ENCODE measurements at places on chromosomes 12 and 14.

- DNase-seq, result no peak
Observed at GRCh38 chr14:22276913-22277816, 311.9 kb downstream of the DAD1 start.

GRCh38 chr14:68881396-68881795, 88.5 kb upstream of the ZFP36L1 start:
- DNase-seq, result no peak

- no peak for DNase-seq
Observed at GRCh38 chr12:14273913-14274311, 91.6 kb upstream of the ATF7IP start.

- DNase-seq, result no peak
Observed at GRCh38 chr14:80628547-80628946, 313.0 kb downstream of the CEP128 start.

DNA sequence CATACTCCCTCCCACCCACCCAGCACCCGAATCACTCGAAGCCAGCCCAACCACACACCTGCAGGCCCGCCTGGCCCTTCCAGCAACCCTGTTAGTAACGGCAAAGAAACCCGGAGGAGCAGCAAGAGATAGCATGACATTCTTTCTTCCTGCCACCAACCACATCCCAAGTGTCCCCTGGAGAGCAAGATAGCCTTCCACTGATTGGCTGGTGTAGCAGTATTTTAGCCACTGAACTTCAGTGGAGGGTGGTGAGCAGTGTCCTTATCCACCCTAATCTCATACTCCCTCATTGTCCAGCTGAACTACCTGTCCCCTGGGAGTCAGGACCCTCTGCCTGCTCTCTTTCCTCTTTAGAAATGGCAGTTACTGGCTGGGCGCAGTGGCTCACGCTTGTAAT, 769 bp upstream of the SLC39A5 start:
- no peak for DNase-seq

GRCh38 chr14:76007852-76008251, 22.3 kb downstream of the IFT43 start:
- no peak for DNase-seq

DNA sequence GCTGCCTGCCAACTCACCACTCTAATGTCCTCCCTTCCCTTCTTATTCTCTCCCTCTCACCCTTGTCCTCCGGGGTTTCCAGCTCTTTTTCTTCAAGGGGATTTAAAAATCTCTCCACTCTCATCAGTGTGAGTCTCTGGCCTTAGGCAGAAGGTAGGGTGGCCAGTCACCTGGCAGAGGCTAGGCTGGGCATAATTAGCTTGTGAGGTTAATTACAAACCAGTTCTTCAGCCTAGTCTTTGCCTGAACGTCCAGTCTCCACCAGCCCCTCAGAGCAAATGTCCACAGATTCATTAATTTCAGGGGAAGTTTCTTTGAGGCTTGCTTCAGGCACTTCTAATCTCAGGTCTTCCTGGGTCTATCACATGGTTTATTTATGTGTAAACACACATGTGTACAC, 6.7 kb downstream of the KRT7 start:
- DNase-seq, result no peak

GRCh38 chr12:114477989-114478395, 72.0 kb upstream of the TBX5 start:
- no peak for DNase-seq

GRCh38 chr14:94172545-94172944, 1.6 kb upstream of the PPP4R4 start:
- no peak for DNase-seq

GRCh38 chr12:70609203-70609602, 28.0 kb downstream of the PTPRB start:
- DNase-seq, result no peak

GRCh38 chr12:11764837-11765236, 115.4 kb downstream of the ETV6 start:
- no peak for DNase-seq

DNA sequence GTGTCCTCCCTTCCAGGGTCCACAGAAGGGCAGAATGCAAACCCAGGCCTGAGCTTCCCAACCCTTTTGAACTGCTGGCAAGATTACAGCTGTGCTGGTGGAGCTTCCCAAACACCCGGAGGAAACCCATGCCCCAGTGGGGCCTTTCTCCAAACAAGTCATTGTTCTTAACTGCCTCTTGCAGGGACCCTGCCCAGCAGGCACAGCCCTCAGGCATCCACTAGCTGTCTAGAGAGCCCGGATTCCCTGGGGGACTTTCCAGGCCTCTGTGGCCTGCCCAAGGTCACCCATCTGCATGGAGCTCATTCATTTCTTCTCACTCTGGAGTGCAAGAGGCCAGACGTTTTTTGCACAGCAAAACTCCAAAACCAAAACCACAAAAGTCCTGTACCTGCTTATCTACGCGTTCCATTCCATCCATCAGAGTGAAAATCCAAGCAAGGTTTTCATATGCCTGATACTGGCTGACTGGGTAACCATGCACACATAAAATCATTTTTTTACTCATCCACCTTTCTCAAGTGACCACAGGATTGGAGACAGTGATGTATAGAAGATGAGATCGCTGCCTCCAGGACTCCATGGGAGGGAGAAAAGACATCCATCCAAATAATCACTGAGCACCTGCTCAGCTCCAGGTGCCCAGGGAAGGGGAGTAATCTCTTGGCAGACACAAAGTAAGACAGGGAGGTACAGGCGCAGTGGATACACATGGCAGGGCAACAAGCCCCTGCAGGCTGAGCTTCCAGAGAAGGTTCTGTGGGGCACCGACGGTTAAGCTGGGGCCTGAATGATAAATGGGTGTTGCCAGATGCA, 17.2 kb upstream of the BDKRB2 start:
- DNase-seq, result no peak

DNA sequence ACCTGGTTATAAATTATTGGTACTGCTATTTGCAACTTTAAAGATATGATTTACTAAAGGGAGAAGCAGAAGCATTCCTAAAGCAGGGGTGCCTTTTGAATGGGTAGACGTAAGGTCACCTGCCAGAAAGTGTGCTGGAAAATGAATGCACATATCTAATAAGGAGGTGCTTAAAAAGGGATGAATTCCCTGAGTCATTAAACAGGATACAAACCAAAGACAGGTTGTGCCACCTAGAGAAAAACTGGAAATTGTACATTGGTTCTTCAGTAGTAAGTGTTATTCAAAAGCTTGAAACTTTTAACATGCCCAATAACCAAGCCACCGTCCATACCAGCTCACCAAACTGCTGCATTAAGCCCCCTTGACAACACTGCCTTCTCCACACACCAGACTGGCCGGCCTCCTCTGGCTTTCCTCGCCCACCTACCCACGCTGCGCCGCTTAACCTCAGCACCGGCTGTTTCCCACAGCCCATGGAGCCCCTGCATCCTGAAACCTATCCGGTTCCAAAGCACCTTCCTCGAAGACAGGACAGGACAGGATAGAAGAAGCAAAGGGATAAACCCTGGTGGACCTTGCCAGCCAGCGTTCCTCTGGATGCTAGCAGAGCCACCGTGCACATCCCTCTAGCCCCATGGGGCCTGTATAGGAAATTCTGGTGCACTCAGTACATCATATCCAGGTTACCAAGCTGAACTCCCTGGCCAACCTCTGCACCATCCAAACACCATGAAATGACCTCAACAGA, 201.5 kb upstream of the CAND1 start:
- no peak for DNase-seq

DNA sequence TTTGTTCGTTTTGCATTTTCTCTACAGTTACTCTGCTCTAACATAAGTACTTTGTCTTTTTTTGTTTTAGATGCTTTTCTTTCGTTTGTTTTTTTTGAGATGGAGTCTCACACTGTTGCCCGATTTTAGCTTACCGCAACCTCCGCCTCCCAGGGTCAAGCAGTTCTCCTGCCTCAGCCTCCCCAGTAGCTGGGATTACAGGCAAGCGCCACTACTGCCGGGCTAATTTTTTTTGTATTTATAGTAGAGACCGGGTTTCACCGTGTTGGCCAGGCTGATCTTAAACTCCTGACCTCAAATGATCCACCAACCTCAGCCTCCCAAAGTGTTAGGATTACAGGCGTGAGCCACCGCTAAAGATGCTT, 2.7 kb downstream of the DIP2B start:
- no peak for DNase-seq

GRCh38 chr12:23093488-23093887, 468.5 kb downstream of the ETNK1 start:
- DNase-seq, result no peak

DNA sequence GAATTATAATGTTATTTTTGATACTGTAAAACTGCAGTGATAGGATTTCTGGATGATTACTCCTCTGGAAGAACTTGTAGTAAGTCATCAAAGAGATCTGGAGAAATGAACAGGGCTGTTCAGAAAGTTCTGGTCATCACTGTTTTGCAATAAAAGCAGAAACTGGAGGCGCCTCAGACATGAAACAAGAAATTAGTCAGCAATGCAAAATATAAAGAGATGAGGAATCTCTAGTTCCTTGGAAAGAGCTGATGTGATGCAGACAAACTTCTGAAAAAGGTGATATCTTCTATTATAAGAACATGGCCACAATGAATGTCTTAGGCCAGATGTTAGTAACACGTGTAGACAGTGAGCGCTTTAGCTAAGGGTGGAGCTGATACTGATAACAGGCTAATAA, 9.5 kb downstream of the ACIN1 start:
- no peak for DNase-seq

GRCh38 chr14:37094502-37094901, 77.9 kb downstream of the SLC25A21 start:
- DNase-seq, result no peak

GRCh38 chr12:4379405-4379804, at the start of gene FGF23:
FGF23 (minus strand) TSS chr12:4379712; CDS start chr12:4379582, 130 bp downstream.
- no peak for DNase-seq

DNA sequence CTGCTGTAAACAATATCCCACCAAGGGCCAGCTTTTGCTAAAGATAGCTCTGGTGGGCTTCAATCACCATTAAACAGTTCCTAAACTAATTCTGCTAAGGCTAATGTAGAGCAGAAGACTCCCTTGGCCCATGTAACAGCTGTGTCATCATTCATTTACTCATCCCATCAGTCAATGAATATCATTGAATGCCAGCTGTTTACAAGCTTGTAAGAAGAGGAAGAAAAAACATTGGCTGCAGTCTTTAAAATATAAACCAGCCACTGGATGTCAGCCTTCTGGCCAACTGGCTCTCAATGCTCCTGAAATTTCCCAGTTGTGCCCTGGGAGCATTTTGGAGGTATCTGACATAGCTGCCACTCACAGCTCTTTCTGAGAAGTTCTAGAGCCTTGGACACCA, 18.0 kb upstream of the MAP3K9 start:
- no peak for DNase-seq

DNA sequence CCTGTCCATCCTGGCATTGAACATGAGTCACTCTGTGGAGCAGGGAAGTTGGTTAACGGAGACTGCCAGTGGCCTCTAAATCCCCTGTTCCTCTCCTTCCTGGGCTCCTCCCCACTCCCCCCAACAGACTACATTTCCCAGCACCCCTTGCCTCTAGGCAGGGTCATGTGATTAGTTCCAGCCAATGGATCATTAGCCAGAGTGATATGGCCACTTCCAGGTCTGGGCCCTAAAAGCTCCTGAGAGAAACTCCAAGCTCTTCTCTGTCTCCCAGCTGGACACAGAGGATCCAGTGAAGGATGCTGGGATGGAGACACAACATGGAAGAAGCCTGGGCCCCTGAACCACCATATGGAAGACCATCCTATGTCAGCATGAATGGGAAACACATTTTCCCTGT, 54.4 kb upstream of the RFLNA start:
- no peak for DNase-seq

DNA sequence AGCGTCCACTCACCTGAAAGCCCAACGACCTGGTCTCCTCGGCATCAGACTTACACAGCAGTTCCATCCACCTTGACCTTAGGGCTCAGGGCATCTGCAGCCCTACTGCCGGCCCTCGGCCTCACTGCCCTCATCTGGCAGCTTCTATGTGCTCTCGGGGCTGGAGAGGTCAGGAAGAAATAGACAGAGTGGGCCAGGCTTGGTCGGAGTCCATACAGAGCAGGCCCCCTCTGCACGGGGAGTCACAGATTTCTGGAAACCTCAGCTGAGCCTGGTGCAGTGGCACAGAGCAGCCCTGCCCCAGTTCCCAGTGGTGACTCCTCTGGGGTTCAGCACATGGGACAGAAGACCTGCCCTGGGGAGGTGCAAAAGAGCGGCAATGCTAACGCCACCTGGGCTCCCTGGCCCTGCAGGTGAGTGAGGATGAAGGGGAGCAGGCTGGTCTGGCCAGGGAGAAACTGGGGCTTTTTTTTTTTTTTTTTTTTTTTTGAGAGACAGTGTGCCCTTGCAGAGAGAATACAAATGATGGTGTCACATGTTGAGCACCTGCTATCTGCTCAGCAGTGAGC, 190.1 kb upstream of the PRMT8 start:
- no peak for DNase-seq

DNA sequence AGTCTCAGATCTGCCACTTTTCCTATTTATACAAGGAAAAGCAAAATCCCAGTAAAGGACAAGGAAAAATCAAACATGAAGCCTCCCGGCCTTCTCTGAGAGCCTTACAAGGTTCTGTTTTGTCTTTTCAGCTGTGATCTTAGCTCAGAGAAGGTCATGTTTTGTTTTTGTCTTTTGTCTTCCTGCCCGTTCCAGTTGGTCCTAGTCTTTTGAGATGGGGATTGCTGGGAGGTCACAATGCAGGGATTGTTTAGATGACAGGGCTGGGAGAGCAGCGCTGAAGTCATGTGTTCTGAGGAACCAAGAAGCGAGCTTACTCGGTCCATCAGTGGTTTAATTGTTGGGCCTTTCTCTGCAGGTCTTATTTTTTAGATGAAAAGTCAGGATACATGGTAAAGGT, 6.0 kb downstream of the PLEKHH1 start:
- no peak for DNase-seq

GRCh38 chr14:73712071-73712506, 2.1 kb downstream of the PNMA1 start:
- DNase-seq, result no peak

DNA sequence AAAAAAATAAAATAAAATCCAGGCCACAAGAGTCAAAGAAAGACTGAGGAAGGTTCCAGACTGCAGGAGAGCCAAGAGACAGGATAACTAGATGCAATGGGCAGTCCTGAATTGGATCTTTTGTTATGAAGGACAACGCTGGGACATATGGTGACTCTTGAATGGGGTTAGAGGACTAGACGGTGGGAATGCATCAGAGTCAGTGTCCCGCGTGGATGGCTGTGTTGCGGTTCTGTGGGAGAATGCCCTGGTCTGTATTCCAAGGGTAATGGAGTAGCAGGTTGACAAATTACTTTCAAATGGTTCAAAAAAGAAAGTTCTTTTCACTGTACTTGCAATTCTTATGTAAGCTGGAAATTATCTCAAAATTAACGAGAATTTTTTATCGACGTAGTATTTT, 20.1 kb downstream of the SSH1 start:
- no peak for DNase-seq
